ENCODE measurements at places on chromosomes 3 and 15.

- no peak for DNase-seq
Measured at GRCh38 chr3:179067839-179068238, 3.8 kb downstream of the ZMAT3 start.

- DNase-seq, result no peak
Measured at GRCh38 chr3:98874602-98875249, 26.8 kb downstream of the DCBLD2 start.

DNA sequence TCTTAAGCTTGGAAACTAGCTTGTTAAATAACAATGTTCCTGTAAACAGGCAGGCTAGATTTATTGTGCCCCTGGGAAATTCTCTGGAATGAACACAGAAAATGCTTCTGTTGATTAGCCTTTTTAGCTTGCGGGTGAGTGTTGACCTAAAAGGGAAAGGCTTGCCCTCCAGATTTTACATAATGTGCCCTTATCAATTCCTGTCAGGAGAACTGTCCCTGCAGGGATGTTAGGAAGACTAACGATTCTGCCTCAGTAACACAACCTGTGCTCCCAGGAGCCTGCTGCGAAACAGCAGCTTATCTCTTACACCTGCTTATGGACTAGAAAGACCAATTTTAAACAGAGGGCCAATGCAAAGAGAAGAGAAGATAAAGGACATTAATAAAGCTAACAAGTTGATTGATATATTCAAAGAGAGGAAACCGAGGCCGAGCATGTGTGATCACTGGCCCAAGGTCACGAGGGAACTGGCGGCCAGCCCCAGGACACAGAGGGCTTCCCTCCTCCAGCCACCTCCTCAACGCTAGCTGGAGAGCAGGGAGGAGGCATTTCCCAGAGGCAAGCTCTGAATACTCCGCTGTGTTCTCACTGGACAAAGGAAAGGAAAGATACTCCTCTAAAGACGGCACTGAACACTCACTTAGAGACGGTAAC, 48.4 kb upstream of the TJP1 start:
- DNase-seq, result no peak

DNA sequence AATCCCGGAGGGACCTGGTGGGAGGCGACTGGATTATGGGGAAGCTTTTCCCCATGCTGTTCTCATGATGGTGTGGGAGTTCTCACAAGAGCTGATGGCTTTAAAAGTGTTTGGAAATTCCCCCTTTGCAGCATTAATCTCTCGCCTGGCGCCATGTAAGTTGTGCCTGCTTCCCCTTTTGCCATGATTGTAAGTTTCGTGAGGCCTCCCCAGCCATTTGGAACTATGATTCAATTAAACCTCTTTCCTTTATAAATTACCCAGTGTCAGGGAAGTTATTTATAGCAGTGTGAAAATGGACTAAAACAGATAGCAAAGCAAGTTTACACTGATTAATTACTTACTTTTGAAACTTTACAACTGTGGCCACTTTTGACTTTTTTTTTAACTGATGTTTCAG, 10.6 kb upstream of the U2SURP start:
- DNase-seq, result no peak

DNA sequence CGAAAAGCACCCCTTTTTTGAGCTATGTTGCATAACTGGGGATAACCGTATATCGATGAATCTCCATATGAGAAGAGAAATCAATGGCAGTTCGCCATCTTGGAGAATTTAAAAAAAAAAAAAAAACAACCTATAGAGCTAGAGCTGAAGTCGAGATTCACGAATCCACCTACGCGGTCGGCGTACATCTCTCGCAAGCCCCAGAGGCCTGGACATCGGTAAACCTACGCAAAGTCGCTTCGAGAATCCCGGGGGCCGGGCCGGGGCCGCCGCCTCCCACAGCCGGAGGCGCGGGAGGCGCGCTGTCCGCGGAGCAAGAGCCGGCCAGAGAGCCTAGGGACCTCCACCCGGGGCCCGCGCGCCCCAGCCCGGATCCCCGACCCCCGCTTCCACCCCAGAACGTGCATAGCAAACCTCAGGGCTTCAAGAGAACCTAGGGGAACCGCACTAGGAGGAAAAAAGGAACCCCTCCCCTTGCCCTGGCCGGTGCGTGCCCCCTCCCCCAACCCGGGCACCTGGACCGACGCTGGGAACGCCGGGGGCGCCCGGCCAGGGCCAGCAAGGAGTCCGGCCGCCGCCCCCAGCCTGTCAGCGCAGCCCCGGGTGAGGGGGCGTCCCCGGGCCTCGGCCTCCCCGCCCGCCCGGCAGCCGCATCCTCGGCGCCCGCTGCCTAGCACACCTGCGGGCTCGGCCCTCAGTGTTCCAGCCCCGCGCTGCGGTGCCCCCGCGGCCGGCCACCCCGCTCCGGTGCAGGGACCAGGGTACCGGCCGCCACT, 567 bp downstream of the PFN2 start:
- DNase-seq, result peak; percentile 61

DNA sequence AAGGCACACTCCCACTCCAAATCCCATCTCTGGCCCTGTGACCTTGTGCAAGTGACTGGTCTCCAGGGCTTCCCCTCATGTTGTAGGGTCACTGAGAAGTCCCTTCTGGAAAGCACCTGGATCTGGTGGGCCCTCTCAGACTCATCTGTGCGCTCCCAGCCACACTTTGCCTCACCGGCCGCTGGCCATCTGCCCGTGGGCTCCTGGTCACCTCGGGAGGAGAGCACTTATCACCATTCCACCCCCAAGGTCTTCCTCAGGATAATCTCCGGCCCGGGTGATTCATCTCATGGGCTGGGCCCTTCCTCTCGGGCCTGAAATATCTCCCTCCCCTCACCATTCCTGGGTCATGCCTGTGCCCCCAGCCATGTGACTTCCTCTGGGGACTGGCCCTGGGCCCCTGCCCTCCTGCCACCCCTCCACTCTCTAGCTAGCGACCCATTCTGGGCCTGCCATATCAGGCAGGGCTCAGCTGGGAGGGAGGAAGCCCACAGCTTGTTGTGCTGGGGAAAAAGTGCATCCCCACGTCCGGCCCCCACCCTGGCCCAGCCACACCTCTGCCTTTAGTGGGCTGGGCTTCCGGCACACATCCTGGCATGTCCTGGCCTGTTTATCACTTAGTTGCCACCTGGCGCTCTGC, 10.6 kb upstream of the WNT7A start:
- no peak for DNase-seq
